ENCODE measurements at places on chromosomes 3 and 15.
A peak's percentile ranks its signal among the peaks of the same experiment; 100 is the strongest.

GRCh38 chr3:26091626-26092025 lies 301.7 kb downstream of the OXSM start:
- DNase-seq = no peak

GRCh38 chr15:79136434-79137046 lies 46.0 kb upstream of the RASGRF1 start:
- no peak for DNase-seq

- DNase-seq = no peak
Measured at GRCh38 chr15:88568589-88568988, 22.1 kb upstream of the DET1 start.

DNA sequence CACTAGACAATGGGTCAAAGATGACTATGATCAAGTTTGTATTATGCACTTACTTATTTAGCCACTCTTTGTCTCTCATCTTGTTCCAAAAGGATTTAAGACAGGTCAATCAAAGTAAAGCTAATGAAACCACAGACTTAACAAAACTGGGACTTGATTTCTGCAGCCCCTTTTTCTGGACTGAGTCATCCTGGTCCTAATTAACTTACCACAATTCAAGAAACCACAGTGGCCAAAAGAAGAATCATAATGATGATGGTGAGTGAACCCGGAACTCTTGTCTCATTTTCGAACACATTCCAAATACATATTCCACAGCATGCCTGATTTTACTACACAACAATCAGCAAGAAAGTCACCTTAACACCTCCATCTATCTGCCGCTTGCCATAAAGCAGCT lies 1333.0 kb downstream of the ROBO1 start:
- DNase-seq = no peak

DNA sequence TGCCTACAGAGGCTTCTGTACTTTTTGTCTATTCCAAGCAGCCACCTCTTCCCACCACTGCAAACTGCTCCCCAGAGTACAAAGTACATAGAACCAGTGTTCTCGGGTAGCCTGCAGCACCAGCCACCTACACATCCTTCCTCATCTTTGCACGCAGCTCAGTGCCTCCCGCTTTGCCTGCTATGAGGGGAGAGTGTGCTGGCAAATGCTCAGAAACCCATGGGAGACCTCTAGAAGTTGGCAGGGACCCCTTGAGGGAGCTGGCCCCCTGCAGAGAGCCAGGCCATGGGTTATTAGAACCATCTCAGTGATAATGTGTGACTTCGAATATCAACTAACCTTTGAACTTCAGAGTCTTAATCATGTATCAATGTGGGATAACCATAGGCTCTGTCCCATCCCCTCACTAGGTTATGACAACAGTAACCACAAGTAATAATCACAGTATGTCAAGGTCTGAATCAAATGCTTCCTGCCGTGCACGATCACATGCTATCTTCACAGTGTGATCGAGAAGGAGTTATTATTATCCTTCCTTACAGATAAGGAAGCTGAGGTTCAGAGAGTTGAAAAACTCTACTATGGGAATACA lies 22.8 kb upstream of the SMAD3 start:
- no peak for DNase-seq

- no peak for DNase-seq
Measured at GRCh38 chr3:45777746-45778386, 18.5 kb downstream of the SLC6A20 start.

- DNase-seq = no peak
Measured at GRCh38 chr15:85825118-85825517, 30.4 kb upstream of the KLHL25 start.

- no peak for DNase-seq
Measured at GRCh38 chr3:130529486-130530215, 12.7 kb downstream of the COL6A6 start.

DNA sequence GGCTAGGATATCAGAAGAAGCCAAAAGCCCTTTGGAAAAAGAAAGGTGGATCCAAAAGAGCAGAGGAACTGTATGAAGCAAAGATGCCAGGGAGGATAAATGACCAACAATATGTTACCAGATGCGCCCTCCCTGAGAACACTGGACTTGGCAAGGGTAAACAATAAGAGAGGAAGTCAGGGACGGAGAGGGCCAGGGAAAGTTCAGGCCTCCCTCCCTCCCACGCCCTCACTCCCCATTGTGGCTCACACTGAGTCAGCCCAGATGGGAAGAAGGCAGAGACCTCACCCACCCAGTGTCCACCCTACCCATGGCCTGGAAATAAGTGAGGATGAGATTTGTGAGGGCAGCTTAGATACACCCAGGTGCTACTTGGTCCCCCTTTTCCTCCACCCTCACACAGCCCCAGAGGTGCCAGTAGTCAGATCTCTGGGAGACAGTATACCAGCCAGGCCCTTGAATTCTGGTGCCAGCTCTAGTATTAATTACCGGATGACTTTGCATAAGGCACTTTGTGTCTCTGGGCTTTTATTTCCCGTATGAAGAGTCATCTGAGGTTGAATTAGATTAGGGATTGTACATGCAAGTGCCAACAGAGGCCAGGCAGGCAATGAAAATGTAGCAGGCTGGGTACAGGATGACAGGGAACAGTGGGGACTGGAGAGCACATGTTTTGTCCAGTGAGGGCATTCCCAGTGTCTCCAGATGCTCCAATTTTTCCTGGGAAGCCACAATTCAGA lies 35.1 kb upstream of the FRMD4B start:
- no peak for DNase-seq

- peak; percentile 45 for DNase-seq
Measured at GRCh38 chr3:189233225-189233858, 61.6 kb downstream of the TPRG1 start.

DNA sequence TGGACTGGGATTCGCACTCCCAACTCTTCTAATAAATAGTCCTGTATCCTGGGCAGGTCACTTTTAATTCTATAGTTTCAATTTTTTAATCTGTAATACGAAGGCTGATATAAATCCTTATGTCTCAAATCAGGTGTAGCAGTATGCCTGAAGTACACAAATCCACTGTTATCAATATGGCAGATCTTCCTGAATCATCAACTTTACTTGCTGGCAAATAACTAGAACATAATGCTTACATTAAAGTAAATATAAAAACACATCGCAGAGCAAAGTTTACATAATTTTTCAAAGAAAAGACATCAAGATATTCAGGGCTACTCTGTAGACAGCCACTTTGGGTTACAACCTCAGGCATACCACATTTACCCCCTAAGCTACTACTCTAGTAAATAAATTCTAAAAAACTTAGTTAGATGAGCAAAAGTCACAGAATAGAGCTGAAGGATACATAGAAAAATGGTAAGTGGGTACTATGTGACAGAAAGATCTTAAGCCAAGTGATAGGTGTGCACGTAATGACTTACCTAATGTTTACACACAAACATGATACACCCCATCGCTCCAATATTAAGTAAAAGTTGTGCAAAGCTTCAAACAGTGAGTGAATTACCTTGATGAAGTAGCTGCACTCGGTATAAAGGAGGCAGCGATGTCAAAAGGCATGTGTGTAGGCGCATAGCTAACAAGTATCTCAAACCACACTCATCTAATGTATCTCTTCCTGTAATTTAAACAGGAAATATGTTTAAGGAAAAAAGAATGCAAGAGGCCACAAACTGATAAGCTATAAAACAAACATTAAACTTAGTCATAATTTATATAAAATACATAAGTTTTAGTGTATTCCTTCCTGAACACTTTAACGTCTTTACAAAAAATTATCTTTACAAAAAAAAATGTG lies 127.9 kb downstream of the DMXL2 start:
- no peak for DNase-seq

DNA sequence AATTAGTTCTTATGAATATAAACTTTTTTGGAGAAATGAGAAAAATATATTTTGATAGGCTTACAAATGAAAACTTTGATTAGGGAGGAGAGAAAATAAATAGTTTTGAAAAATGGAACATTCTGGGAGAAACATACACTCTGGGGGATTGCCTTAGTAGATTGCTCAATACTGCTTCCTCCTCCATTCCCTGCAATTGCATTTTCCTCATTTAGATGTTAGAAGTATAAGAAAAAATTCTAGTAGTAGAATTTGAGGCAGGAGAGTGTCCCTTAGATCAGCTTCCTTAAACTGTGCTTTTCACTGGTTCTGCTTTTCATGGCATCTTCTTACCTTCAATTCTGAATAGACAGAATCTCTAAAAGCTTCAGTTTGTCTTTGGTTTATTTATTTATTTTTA lies 46.2 kb upstream of the CTDSPL2 start:
- DNase-seq = no peak

All from NCI-H1930 (cell line).